ENCODE measurements at places on chromosomes 3 and 15.

DNA sequence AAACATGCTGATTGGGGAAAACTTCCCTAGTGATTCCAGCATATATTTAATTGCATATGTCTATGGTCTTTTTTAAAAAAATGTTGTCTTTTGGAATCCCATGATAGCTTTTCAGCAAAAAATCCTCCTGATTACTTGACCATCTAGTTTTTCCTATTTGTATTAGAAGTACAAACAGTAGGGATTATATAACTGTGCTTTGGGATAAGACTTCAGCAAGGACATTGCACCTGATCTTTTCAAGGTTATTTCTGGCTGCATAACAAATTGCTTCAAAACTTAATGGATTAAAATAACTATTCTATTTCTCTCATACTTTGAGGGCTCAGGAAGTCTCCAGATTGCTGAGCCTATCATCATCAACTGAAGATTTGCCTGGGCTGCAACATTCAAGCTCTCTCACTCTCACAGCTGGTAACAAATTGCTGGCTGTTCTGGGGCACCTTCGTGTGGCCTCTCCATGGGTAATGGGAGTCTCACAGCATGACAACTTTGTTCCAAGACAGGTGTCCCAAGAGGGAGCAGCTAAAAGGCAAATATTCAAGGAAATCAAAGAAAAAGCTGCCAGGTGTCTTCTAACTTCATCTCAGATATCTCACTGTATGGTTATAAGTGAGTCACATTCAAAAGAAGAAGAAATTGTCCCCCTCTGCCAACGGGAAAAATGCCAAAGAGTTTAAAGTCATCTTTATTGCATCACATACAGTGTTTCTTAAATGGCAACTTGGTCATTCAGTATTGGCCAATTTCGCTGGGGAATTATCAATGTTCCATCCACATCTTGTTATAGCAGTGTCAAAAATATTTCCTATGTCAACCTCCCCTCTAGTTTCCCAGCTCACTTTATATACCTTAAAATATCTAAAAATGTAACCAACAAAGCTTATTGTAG, 644.5 kb upstream of the GRM7 start:
- H3K4me3 ChIP-seq: no peak overlapping the region
- no peaks in the 10 kb centered on the region for H3K4me1 ChIP-seq
- no peak for DNase-seq
- no peak overlapping the region for H3K27ac ChIP-seq
- H3K27me3 ChIP-seq: no peaks in the 10 kb centered on the region

GRCh38 chr3:104746056-104746455, 620.7 kb upstream of the ALCAM start:
- H3K27ac ChIP-seq: no peak overlapping the region
- no peaks in the 10 kb centered on the region for H3K4me1 ChIP-seq
- no peak overlapping the region for H3K4me3 ChIP-seq
- H3K36me3 ChIP-seq: no peaks in the 10 kb centered on the region
- H3K27me3 ChIP-seq: no peaks in the 10 kb centered on the region
- no peak for DNase-seq

- H3K27me3 ChIP-seq: no peaks in the 10 kb centered on the region
- no peaks in the 10 kb centered on the region for H3K4me1 ChIP-seq
- no peaks in the 10 kb centered on the region for H3K36me3 ChIP-seq
- no peak overlapping the region for H3K27ac ChIP-seq
- no peak for DNase-seq
- H3K4me3 ChIP-seq: no peak overlapping the region
Measured at GRCh38 chr3:116190095-116190494, 255.2 kb downstream of the LSAMP start.

- no peak overlapping the region for H3K4me3 ChIP-seq
- H3K27ac ChIP-seq: no peak overlapping the region
- no peak for DNase-seq
Measured at GRCh38 chr15:27956285-27956684, 142.8 kb downstream of the OCA2 start.

GRCh38 chr3:69186575-69187093, 64.2 kb upstream of the LMOD3 start:
- H3K27ac ChIP-seq: no peak overlapping the region
- DNase-seq: no peak
- H3K4me3 ChIP-seq: no peak overlapping the region
- no peaks in the 10 kb centered on the region for H3K4me1 ChIP-seq
- no peaks in the 10 kb centered on the region for H3K27me3 ChIP-seq

DNA sequence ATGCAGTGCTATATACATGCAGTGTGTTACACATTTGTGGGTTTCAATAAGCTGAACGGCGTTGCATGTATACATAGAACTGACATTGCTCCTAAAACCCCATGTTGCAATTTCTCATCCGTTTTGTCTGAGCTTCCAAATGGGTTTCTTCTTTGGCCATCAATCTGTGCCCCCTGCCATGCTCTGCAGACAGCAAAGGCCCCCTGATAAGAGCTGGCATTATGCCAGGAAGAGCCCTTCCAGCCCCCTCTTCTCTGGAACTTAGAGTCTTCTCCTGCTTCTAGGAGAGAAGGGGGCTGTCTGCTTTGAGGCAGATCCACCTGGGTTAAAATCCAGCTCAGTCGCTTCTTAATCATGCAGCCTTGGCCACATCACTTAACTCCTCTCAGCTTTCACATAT, 254.0 kb downstream of the SLCO3A1 start:
- H3K27ac ChIP-seq: no peak overlapping the region
- DNase-seq: no peak
- H3K27me3 ChIP-seq: no peaks in the 10 kb centered on the region
- no peaks in the 10 kb centered on the region for H3K4me1 ChIP-seq
- no peaks in the 10 kb centered on the region for H3K36me3 ChIP-seq

GRCh38 chr3:11300970-11301369, 28.8 kb downstream of the ATG7 start:
- H3K4me3 ChIP-seq: no peak overlapping the region
- no peaks in the 10 kb centered on the region for H3K4me1 ChIP-seq
- no peak for DNase-seq
- no peak overlapping the region for H3K27ac ChIP-seq
- H3K36me3 ChIP-seq: peaks cover 33% of the 10 kb centered on the region
- H3K27me3 ChIP-seq: no peaks in the 10 kb centered on the region

DNA sequence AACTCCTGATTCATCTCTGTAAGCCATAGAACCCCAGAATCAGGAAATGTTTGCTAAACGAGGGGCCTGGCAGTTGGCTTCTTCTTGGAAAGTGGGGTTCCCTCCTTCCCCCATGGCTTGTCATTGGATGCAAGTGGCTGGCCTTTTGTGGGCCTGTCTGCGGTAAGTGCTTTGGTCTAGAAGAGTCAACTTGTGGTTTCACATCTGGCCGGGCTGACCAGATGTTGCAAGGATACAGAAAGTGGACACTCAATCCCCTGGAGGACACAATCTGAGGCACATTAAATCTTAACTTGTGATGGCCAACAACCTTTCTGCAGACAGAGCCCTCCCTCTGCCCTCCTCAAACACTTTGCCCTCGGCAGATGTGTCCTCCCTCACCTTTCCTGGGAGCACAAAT, 1.1 kb downstream of the FAH start:
- H3K27ac ChIP-seq: peak overlapping the region; percentile 85
- peaks cover 10% of the 10 kb centered on the region for H3K36me3 ChIP-seq
- peaks cover 4% of the 10 kb centered on the region for H3K4me1 ChIP-seq
- H3K27me3 ChIP-seq: no peaks in the 10 kb centered on the region
- peak overlapping the region; percentile 84 for H3K4me3 ChIP-seq

DNA sequence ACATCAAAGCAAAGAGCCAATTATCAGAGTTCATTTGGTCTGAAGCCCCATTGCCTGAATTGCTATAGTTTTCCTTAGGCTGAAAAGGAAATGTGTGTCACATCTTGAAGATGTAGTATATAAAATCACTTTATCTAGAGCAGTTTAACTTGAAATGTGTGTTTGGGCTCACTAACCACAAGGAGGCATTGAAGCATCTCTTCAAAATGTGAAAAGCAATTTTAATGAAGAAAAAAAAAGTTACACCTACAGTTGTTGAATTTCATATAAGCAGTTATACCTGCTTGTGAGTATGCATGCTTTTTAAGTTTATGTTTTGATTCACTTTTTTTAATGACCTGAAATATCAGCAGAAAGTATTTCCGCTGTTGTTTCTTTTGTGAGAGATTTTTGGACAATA, 129.3 kb downstream of the IQCH start:
- no peak overlapping the region for H3K27ac ChIP-seq
- no peaks in the 10 kb centered on the region for H3K27me3 ChIP-seq
- DNase-seq: no peak
- no peak overlapping the region for H3K4me3 ChIP-seq
- no peaks in the 10 kb centered on the region for H3K36me3 ChIP-seq

DNA sequence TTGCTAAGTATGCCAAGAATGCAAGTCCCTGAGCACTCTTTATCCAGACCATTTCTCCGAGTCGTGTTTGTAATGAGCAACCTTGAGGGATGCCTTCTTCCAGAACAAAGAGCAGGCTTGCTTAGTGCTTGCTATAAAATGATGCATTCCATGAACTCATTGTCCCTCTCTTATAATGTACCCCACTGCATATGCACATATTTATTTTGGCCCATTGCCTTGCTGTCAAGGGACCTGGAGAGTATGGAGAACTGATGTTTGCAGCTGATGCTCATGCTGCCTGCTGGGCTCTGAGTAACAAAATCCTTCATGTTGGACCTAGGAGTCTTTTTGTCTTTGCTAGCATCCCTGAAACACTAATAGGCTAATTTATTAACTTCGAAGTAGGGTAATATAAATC, 97.8 kb upstream of the AADACL2 start:
- H3K4me1 ChIP-seq: peaks cover 15% of the 10 kb centered on the region
- DNase-seq: no peak
- H3K27me3 ChIP-seq: no peaks in the 10 kb centered on the region
- H3K36me3 ChIP-seq: no peaks in the 10 kb centered on the region
- no peak overlapping the region for H3K4me3 ChIP-seq

GRCh38 chr3:41131224-41131623, 68.1 kb upstream of the CTNNB1 start:
- no peaks in the 10 kb centered on the region for H3K36me3 ChIP-seq
- H3K4me1 ChIP-seq: no peaks in the 10 kb centered on the region
- H3K4me3 ChIP-seq: no peak overlapping the region
- H3K27ac ChIP-seq: no peak overlapping the region

DNA sequence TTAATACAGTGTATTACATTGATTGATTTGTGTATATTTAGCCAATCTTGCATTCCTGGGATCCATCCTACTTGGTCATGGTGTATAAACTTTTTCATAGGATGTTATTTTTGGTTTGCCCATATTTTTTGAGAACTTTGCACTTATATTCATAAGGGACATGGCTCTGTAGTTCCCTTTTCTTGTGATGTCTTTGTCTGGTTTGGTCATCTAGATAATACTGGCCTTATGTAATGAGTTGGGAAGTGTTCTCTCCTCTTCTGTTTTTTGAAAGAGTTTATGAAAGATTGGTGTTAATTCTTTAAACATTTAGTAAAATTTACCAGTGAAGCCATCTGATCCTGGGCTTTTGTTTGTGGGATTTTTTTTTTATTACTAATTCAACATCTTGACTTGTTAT, 9.6 kb downstream of the CHST13 start:
- no peak for DNase-seq
- H3K4me3 ChIP-seq: no peak overlapping the region
- no peak overlapping the region for H3K27ac ChIP-seq
- H3K36me3 ChIP-seq: no peaks in the 10 kb centered on the region

GRCh38 chr3:180612364-180612763, 10.4 kb downstream of the TTC14 start:
- H3K36me3 ChIP-seq: peaks cover 55% of the 10 kb centered on the region
- no peaks in the 10 kb centered on the region for H3K4me1 ChIP-seq
- no peak for DNase-seq

GRCh38 chr15:37072181-37072580, 28.2 kb downstream of the MEIS2 start:
- H3K27ac ChIP-seq: no peak overlapping the region
- H3K36me3 ChIP-seq: peaks cover 13% of the 10 kb centered on the region
- H3K4me1 ChIP-seq: no peaks in the 10 kb centered on the region

GRCh38 chr15:55917881-55918296, 75.5 kb downstream of the NEDD4 start:
- H3K36me3 ChIP-seq: no peaks in the 10 kb centered on the region
- no peak overlapping the region for H3K4me3 ChIP-seq
- peak overlapping the region; percentile 17 for H3K27ac ChIP-seq

GRCh38 chr3:184786280-184786941, 25.6 kb upstream of the VPS8 start:
- no peaks in the 10 kb centered on the region for H3K36me3 ChIP-seq
- H3K27ac ChIP-seq: peak overlapping the region; percentile 73
- H3K4me1 ChIP-seq: peaks cover 5% of the 10 kb centered on the region
- H3K27me3 ChIP-seq: no peaks in the 10 kb centered on the region
- peak; percentile 43 for DNase-seq

- H3K4me3 ChIP-seq: no peak overlapping the region
- DNase-seq: no peak
- no peaks in the 10 kb centered on the region for H3K4me1 ChIP-seq
- H3K36me3 ChIP-seq: no peaks in the 10 kb centered on the region
Measured at GRCh38 chr3:131091768-131092167, 65.1 kb downstream of the NEK11 start.

DNA sequence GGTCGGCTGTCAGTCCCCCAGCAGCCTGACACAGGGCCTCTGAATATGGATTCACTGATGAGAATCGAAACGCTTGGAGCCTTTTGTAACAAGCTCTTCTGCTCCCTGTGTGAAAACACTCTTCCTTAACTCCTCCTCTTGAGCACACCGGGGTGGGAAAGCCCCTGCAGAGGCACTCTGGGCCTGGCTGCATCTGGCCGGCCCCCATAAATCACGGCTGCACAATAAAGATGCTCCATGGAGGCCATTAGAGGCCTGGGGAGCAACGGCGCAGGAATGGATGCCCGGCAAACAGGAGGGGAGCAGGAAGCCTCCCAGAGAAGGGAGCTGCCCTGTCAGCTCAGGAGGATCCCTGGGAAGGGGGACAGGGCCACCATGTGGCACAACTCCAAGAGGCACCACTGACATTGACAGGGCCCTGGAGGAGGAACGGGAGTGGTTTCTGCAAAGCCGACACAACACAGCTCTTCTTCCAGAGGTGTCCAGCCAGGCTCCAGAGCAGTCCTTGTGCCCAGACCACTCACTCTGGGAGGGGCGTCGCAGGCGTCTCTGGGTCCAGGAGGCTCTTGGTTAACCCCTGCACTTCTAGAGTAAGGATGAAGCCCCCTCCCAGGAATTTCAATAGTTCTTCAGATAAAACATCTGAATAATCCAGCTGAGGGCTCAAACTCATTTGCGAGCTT, 509.3 kb upstream of the PPP2R3A start:
- DNase-seq: no peak
- no peak overlapping the region for H3K27ac ChIP-seq
- H3K4me3 ChIP-seq: no peak overlapping the region
- H3K27me3 ChIP-seq: no peaks in the 10 kb centered on the region
- H3K4me1 ChIP-seq: no peaks in the 10 kb centered on the region

GRCh38 chr15:46450112-46450809, 815.4 kb downstream of the SQOR start:
- H3K27me3 ChIP-seq: no peaks in the 10 kb centered on the region
- H3K4me3 ChIP-seq: no peak overlapping the region

DNA sequence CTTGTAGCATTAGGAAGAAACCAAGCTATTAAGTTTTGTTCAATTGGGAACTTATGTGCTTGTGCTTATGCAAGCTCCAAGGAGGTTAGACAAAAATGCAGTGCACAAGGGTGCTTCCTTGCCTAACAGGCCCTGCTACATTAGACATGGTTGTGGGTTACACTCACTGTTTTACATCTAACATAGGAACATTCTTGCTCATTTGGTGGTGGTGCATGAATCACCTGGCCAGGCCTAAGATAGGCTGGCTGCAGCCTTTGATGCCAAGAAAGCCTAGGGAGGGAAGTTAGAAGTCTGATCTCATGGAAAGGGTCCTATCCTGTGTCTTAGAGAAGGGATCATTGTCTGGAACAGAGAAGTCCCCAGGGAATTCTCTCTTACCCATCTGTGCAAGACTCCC, 43.5 kb downstream of the CA12 start:
- H3K4me1 ChIP-seq: no peaks in the 10 kb centered on the region
- H3K27ac ChIP-seq: no peak overlapping the region
- no peaks in the 10 kb centered on the region for H3K27me3 ChIP-seq
- no peak overlapping the region for H3K4me3 ChIP-seq
